ENCODE measurements at places on chromosomes 2 and 18. TPM values are rescaled to one million over a fixed set of nuclear protein-coding genes. Genes with fewer than 3 reads are reported as not detected.

DNA sequence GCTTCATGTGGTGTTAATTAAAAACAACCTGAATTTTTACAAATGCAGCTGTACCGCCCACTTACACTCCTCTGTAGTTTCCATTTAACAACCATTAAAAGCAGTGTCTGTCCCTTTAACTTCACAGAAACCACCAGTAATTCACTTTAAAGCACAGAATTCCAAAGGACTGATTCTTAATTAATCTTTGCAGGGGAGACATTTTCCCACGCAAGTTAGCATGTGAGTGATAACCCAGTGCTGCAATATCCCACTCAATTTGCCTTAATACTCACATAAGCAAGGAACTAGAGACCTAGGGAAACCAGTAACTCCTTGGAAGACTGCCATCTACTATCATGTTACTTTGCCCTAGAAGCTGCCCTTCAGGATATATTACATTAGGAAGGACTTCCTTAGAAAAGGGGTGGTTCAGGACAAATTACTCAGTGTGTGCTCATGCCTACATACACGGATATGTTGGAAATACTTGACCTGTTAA, 102.3 kb downstream of the OSR1 start:
- no peak for DNase-seq

- DNase-seq: no peak
These were observed 46.7 kb downstream of the KIDINS220 start for GRCh38 chr2:8790739-8791162.

DNA sequence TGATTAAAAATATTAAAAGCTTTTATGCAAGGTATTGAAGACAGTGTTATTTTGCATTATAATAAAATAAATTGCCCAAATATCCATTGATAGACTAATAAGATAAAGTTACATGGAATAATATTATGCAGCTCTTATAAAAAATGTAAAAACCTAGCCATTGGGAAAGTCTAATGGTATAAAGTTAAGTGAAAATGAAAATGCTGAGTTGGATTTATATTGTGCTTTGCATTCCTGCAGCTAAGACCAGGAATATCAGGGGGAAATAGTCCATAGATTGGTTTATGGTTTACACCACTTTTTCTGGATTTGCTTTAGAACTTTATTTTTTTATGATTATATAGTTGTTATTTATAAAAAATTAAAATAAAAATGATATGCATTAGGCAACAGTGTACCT, 46.1 kb upstream of the LYPD6B start:
- DNase-seq: no peak

POTEE gene
- total RNA-seq: not detected

DNA sequence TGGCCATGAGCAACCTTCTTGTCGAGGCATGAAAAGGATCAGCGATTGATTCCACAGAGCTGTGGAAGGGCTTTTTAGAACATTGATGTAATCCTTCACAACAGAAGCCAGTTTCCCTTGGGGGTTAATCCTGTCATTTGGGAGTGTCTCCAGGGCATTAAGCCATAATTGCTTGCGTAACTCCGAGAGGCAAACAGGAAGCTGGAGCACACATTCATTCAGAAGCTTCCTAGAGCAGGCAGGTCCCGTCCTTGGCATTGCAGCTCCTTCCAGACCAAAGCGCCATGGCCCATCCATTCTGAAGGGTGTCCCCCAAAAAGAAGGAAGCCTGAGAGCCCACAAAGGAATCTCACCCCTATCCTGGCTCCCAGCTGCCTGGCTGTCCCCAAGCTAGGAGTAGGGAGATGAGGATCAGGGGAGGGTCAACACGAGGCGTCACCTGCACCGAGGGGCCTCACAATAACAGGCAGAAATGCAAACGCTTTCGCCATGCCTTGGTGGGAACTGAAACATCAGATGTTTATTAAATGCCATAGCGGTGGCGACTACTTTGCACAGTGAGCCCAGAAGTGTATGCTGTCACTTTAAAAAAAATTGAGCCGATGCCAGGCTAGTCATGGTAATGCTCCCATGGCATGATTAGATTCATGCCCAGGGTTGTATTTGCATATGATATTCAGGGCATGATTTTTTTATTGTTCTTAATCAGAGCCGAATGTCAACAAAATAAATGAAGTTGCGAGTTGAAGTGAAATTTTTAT, 339.4 kb downstream of the BCL11A start:
- DNase-seq: no peak

ABCG5 gene
- not detected for total RNA-seq

- DNase-seq: no peak
These were observed 179.7 kb upstream of the SETBP1 start for GRCh38 chr18:44500808-44501610.

Measured in CD4-positive, alpha-beta T cell (primary cell).